ENCODE measurements at places on chromosomes 3 and 15.

DNA sequence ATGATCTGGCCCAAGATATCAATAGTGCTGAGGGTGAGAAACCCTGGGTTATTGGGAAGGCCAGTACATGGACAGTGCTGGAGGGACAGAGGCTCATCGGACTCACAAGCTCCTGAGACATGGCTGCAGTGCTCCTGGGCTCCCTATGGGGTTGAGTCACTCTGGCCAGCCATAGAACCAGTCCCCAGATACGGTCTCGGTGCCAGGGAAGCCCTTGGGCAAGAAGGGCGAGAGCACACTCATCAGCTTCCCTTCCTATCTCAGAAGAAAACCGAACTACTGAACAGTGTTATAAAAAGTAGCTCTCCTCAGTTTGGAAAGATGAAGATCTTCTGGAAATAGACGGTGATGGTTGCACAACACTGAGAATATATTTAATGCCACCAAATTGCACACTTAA, 34.4 kb downstream of the POC1A start:
- no peak for DNase-seq

DNA sequence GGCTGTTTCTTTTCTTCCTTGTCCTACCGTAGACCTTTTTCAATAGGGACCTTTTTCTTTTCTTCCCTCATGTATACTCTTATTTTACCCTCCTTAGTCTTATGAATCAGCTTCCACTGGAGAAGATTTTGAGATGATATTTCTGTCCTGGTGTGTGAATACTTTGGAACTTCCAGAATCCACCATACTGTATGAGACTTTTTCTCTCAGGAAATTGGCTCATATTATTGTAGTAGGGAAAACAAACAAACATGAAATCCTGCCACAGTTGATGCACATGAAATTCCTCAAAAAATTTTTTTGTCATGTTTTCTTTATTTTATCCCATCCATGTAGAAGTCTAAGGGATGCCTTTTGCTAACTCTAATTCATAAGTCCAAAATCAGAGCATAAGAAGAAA, 289.3 kb upstream of the PLSCR5 start:
- no peak for DNase-seq

- no peak for DNase-seq
Measured at GRCh38 chr3:184597829-184598573, 36.4 kb downstream of the EPHB3 start.

- no peak for DNase-seq
Measured at GRCh38 chr3:177906578-177907229, 629.5 kb upstream of the KCNMB2 start.

DNA sequence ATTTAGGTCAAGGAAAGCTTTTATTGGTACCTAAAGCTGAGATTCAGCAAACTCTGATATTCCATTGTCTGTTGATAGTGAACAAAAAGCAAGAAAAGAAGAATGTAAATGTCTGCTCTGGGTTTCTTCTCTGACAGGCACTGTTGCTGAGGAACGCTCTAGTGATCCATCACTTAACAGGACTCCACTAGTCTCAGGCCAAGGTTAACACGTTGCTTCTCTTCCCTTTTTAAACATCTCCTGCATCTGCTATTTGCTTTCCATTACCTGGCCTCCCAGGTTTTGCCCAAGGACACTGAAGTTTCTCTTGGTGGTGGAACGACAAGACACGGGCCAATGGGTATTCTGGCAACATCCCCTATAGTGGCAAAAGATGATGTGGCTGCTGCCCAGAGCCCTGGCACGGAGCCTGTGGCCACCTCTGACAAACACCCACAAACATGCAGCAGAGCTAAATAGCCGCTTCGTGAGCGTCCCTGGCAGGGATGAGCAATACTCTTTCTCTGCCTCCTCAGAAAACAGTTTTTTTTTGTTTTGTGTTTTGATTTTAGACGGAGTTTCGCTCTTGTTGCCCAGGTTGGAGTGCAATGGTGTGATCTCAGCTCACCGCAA, 97.8 kb upstream of the AKAP13 start:
- no peak for DNase-seq

DNA sequence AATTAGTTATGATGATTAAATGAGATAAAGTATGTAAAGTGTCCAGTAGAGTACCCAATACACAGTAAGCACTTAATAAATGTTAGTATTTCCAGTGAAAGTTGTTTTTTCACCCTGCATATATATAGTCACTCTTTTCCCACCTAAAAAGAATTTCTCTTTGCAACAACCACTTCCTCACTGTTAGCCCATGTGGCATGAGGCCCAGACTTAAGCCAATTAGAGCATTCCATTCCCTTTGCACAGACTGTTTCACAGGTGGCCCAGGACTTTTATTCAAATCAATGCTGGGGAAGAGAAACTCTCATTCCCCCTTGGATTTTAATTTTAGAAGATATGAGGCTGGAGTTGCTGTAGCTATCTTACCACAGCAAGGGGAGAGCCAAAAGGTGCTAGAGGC, 3.7 kb downstream of the IFT80 start:
- DNase-seq, result no peak

DNA sequence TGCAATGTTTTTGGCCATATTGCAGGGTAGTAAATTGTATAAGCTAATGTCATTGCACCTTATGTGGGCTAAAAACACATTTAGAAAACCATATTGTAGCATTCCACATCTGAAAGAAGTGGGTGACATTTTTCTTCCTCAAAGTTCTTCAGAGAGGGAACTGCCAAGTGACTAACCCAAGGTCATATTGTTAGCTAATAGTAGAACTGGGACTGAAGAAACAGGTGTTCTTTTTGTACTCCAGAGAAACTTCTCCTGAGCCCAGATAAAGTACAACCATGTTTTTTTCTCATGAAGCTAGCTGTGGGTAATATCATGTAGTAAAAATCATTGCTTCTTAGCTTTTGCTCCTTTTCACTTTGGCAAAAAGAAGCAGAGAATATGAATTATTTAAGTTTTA, 333.0 kb downstream of the NSUN3 start:
- no peak for DNase-seq

- DNase-seq, result no peak
Measured at GRCh38 chr3:124773351-124774326, 43.4 kb downstream of the UMPS start.

GRCh38 chr3:190886945-190887344, 24.5 kb upstream of the GMNC start:
- DNase-seq, result no peak

- no peak for DNase-seq
Measured at GRCh38 chr3:21542656-21543379, 208.2 kb downstream of the ZNF385D start.

DNA sequence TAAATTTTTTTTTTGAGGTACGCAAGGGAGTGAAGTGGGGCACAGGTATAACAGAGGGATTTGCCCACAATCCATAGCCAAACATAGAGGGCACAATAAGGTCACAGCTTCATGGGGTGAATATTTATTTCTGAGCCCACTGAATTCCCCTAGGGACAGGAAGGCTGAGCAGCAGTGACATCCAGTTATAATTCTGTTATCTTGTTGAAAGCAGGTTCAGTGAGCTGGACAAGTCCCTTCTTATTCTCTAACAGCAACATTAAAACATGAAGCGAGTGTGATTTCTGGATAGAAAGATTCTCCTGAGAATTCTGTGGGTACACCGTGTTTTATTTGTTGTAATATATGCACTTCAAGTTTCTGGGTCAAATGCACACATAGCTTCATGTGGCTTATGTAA, 538.2 kb downstream of the NAALADL2 start:
- no peak for DNase-seq
